ENCODE measurements at places on chromosomes 5 and 9.

- DNase-seq: no peak
Measured at GRCh38 chr9:7333719-7334118, 465.9 kb downstream of the DMAC1 start.

DNA sequence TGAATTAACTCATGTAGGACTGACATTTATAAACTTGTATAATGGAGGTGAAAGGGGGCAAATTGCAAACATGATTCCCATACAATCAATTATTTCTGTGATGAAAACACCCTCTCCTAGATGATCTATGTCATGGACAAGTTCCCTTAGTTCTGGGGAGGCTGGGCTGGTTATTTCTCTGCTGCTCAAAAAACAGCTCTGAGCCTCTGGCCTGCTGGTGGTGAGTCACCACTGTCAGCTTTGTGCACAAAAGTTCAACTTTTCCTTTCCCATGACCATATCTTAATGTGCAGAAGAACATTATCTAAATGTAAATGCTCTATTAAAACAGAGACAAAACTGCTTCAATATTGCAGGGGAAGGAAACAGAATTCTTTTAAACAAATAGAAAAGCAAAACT, 85.0 kb downstream of the HMHB1 start:
- no peak for DNase-seq

GRCh38 chr9:12748016-12748415, 26.8 kb upstream of the LURAP1L start:
- DNase-seq: no peak

DNA sequence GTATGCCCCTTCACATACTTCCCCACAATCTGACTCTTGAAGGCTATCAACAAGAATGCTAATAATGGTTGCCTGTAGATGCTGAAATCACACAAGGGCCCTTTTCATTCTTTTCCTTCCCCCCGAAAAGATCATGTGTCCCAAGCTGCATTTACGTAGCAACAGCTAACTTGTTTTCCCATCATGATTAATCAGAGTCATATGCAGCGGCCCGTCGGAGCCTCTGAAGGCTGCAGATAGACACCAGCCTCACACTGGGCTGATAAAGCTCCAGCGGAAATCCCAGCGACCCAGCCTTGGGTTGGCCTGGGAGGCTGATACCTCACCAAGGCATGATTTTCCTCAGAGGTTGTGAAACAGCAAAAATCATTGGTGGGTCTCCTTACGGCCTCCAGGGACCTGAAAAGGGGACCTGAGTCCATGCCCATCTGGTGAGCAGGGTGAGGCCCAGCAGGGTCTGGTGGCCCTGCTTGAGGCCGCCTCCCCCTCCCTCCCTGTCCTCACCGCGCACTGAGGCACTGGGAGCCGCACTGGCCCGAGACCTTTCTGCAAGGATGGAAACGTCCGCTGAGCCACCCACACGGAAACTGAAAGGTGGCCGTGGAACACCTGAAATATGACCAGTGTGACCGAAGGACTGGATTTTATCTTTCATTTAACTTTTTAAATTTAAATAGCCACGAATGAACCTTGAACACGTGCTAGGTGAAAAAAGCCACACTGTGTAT, 114.2 kb upstream of the PHYKPL start:
- DNase-seq: no peak

- DNase-seq: no peak
Measured at GRCh38 chr5:102834438-102834964, 79.4 kb downstream of the PAM start.
